DMS 273 treated with DMSO at 0.1 percent for 48 hours (cell line): ENCODE measurements at places on chromosomes 5 and 9.
A peak's percentile ranks its signal among the peaks of the same experiment; 100 is the strongest.

DNA sequence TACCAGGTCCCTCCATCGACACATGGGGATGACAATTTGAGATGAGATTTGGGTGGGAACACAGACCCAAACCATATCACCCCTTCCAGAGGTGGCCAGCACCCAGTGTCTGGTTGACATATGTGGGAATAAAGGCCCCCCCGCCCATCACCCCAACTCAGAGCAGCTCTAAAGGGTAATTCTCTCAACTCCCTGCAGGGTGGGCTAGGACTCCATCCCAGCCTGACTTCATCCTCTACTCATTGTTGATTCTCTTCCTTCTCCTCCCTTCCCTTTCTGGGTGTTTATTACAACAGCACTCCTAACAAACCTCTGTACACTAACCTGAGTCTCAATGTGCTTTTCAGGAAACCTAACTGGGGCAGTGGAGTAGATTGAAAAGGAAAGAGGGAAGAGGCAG is 339.9 kb downstream of the ACTL7B start:
- no peak for DNase-seq

- DNase-seq, result no peak
Measured at GRCh38 chr9:133054194-133054890, 7.4 kb upstream of the CEL start.

DNA sequence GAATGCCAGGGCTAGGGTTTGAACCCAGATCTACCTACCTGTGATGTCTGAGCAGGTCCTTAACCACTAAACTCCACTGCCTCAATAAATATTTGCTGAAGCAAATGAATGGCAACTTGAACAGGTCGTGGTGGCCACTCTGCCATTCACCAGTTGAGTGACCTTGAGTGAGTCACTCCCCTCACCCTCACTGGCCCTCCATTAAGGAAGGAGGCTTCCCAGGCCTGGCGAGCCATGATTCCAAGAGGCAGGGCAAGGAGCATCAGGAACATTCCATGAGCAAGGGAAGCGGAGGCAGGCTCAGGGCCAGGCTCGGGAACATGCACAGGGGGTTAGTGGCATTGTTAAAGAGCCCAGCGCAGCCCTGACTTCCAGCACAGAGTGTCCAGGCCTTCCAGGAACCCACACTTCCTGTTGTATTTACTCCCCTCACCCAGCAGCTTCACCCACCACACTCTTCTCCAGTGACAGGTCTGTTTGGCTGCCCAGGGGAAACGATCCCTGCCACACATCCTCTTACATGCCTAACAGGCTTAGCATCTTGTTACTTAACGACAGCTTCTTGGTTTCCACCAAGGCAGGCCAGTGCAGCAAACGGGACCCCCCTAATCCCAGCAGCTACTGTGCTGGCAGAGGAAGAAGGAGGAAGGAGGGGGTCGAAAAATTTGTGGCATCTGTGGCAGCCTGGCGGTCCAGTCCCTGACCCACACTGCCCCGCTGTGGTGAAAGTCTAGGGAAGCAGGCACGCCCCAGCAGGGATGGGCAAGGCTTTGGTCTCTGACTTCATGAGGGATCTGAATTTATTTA is 43.7 kb upstream of the TTC1 start:
- peak; percentile 3 for DNase-seq

DNA sequence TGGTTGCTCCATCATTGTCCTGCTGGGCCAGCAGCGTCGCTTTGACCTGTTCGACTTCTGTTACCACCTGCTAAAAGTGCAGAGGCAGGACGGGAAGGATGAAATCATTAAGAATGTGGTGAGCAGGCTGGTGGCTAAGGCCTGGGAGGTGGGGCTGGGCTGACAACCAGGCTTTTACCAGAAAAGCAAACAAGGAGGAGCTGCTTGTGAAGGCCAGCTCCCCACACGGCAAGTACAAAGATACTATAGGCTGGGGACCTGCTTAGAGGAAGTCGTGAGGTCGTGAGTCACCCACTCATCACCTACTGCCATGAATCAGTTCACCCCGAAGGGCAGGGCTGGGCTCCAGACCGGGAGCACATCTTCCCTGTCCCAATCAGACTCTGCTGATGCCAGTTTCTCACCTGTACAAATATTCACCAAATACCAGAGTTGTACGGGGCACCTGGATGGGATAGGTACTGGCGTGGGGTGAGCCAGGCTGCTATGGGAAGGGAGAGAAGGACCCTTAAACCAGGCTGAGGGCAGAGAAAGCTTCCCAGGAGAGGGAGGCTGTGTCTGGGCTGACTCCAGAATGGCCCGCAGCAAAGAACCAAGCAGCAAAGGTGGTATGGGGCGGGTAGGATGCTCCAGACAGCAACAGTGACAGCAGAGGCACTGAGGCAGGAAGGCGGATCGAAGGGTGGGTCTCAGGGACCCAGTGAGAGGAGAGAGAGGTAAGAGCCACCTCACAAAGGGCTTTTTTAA is 69.3 kb upstream of the NIPAL4 start:
- DNase-seq, result no peak

- DNase-seq, result peak; percentile 27
Measured at GRCh38 chr5:71693828-71694427, 25.1 kb upstream of the CARTPT start.

DNA sequence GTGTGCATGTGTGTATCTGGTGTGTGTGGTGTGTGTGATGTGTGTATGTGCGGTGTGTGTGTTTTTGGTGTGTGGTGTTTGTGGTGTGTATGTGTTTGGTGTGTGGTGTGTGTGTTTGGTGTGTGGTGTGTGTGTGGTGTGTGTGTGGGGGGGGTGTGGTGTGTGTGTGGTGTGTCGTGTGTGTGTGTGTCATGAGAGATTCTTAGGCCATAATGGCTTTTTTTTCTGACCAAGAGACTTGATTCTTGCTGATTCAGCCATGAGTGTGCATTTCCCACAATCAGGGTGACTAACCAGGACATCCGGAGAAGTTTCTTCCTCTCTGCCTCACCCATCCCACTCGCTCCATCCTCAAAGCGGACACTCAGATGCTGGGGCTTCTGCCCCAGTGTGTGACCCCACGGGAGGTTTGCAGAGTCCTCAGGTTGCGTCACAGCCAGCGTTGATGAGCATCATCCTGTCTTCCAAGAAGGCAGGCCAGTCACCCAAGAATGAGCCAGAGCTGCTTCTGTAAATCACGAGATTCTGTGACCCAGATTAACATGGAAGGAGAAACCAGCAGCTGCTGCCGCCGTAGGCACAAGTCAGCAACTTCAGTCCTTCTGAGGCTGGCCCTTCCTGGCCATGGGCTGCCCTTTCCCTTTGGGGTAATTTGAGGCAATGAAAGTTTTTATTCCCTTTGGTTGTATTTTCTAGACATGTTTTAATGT is 12.5 kb upstream of the CTSL start:
- no peak for DNase-seq

- DNase-seq, result no peak
Measured at GRCh38 chr5:86646671-86647070, 28.9 kb downstream of the COX7C start.

DNA sequence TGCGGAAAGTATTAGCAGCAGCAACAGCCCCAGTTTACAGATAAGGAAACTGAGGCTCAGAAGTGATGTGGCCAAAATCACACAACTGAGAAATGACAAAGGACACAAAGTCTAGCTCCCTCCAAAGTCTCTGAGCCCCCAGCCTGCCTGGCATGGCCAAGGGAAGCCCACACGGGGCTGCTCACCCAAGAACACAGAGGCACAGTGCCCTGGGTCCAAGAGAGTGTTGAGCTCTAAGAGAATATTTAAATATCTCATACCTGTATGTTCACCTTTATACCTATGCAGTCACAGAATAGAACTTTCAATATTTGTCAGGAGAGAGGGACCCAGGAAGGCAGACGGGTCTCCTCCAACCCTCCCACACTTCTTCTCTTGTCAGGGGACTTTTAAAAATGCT is 16.6 kb downstream of the VAV2 start:
- no peak for DNase-seq

- no peak for DNase-seq
Measured at GRCh38 chr9:113311961-113312360, 8.8 kb upstream of the RNF183 start.

- DNase-seq, result no peak
Measured at GRCh38 chr5:180009581-180009980, 62.0 kb downstream of the RNF130 start.

DNA sequence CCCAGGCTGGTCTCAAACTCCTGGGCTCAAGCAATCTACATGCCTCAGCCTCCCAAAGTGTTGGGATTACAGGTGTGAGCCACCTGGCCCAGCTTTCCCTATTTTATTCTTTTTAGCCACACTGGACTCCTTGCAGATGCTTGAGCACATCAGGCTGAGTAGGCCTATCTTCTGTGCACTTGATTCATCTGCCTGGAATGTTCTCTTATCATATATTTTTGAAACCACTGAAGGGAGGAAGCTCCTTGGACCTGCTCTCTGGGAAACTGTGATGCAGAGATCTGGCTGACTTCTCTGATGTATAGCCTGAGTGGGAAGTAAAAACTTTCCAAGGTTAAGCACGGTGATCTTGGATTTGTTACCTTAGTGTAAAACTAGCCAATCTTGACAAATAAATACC is 6.5 kb upstream of the MAT2B start:
- no peak for DNase-seq

- DNase-seq, result no peak
Measured at GRCh38 chr5:80631278-80632259, 22.9 kb upstream of the MSH3 start.

DNA sequence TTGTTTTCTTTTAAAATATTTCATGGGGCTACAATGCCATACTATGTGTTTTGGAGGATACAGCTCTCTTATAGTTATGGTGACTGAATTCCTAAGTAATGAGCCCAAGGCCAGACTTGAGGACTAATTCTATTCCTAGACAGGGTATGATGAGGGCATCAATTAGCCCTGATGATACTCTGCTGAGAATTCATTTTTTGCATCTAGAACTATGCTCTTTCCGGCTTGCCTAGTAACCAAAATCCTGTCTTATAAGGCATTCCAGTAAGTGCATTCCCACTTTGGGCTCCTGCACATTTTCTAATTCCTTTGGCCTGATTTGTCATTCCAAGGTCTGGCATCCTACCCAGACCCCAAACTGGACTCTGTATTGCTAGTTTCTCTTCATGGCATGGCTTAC is 62.4 kb downstream of the MAT2B start:
- no peak for DNase-seq

- no peak for DNase-seq
Measured at GRCh38 chr9:77877976-77878375, 153.6 kb downstream of the GNAQ start.

GRCh38 chr9:130939405-130940026 is 469 bp upstream of the FIBCD1 start:
- no peak for DNase-seq

DNA sequence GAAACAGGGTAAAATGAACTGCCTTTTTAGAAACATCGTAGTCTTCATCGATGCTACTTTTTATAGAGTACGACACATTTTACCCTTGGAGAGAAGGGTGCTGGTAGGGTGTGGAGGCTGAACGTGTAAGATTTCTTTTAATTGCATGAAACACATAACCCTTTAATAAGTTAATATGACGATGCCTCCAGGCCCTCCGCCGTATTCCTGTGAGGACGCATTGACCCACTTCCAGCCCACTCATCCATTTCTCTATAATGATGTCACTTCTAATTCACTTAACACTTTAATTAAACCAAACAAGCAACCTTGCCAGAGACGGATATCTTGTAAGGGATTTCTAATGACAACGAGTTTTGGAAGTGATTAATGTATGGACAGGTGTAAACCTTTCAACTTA is 158.7 kb downstream of the IRX2 start:
- DNase-seq, result no peak

DNA sequence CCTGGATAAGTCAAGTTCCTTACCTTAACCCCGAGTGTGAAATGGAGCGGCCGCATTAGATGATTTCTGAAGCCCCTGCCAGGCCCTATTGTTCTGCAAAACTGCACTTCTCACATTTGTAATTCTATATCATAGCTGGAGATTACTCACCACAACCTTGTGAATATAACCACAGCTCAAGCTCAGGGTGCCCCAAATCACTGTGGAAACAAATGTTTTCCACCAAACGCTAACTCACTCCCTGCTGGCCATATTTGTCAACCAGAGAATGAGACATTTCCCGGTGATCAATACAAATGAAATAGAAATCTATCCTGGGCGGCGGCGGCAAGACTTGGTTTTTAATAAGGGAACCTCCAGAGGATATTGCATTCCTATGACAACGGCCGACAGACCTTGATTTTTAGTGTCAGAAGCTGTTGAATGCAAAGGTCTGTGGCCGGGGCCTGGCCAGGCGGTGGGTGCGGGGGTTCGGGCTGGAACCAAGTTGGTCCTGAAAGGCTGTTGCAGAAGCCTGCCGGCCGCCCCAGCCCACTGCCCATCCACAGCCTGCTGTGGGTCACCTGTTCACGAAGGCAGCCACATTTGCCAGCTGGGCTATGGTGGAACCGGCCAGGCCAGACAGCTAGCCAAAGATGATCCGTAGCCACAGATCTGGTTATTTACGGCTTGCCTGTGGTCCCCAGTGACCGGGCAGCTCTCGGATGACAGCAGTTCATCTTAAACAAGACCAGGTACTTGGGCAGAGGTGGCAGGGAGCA is 93.9 kb upstream of the LMX1B start:
- no peak for DNase-seq

- DNase-seq, result no peak
Measured at GRCh38 chr5:107997338-107997980, 326.7 kb upstream of the EFNA5 start.

DNA sequence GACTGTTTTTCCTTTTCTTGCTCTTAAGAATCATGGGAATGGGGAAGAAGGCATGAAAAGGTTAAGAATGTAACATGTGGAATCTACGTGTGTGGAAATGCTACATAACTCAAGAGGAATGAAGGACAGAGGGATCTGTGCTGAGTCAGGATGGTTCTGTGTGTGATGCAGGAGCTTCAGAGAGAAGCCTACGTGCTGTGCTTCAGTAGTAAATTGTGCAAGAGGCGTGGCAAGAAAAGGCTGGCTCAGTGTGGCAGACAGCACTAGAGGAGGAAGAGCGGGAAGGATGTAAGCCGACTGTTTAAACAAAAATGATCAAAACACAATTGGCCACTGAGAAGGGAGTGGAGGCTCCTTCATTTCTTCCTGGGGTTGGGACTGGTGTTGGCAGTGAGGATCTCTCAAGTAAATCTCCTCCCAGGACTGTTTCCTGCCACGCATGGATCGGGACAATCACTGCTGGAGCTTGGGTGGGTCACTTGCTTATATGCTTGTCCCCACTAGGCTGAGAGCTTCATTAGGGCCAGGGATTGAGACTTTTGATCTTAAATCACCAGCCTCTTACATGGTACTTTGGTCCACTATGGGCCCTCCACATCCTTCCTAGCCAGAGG is 59.4 kb upstream of the BASP1 start:
- no peak for DNase-seq

DNA sequence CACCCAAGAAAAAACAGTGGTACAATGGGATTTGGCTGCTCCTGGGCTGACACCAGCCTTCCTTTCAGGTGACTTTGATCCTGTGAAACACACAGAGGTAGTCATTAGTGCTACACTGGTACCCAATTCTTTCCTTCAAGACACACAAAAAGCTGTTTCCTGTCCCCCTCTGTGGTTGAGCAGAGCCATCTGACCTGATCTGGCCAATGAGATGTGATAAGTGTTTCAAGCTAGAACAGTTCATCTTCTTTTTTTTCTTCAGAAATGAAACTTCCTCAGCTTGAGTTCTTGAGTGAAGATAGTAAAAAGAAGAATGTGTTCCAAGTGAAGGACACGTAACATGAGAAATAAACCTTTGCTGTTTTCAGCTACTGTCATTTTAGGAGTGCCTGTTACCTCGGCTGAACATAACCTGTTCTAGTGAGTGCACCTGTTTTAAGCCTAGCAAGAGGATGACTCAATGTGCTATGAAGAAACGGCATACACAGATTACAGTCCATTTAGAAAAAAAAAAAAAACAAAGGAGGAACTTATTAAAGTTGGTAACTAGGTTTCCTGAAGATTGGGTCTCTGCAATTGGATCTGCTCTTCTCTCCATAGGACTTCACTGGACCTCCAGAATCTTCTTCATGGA is 287.8 kb downstream of the GAS1 start:
- DNase-seq, result no peak
